ENCODE measurements at places on chromosomes 11 and 22.

DNA sequence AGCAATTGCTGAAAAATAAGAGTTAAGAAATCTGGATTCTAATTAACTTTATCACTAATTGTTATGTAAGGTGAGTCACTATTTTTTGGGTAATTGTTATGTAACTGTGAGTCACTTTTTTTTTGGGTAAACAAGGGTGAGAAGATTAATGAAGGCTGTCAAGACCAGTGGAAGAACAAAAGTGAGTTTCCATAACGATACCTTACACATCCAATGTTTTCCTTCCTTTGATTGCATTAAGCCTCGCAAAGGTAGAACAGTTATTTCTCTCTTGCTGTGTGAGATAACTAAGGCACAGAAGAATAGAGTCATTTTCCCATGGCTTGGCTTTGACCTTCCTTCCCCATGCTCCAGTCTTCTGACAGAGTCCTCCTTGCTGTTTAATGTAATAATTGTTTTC, 374.7 kb downstream of the DDX10 start:
- DNase-seq: no peak

- DNase-seq: no peak
Observed at GRCh38 chr11:23540101-23540561, 679.9 kb upstream of the CCDC179 start.

DNA sequence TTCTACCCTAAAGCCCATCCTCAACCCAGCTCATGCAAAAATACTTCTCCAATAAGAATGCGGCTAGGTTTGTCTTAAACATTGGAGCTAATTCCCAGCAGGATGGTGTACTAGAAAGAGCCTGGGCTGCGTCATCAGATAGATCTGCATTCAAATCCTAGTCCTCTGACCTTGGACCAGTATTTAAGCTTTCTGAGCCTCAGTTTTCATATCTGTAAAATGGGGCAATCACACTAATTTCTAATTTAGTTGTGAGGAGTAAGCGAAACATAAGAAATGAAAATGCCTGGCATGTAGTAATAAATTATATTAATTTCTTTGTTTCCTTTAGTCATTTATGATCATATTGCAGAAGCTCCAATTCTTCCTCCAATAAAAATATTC, 32.2 kb upstream of the ACCSL start:
- DNase-seq: no peak

DNA sequence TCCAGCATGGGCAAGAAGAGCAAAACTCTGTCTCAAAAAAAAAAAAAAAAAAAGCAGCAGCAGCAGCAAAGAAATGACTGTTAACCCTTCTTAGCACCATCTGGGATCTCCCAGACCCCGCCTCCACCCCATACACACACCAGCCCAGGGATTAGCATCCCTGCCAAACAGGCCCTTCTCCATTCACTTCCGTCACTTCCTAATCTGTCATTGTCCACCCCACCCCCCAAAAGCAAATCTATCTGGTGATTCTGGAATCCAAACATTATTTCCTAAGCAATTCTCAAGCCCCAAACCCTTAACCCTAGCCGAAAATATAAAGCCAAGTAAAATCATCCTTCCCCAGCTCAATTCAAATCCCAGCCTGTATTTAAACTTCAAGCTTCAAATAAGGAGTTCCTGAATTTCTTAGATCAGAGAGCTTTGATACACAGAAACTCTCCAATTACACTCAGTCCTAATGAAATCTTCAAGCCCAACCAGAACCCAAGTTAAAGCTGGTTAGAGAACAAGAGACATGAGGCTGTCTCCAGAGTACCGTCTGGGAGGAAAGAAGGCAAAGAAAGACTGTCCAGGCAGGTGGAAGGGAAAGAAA, 6.0 kb upstream of the AHNAK start:
- DNase-seq: no peak

DNA sequence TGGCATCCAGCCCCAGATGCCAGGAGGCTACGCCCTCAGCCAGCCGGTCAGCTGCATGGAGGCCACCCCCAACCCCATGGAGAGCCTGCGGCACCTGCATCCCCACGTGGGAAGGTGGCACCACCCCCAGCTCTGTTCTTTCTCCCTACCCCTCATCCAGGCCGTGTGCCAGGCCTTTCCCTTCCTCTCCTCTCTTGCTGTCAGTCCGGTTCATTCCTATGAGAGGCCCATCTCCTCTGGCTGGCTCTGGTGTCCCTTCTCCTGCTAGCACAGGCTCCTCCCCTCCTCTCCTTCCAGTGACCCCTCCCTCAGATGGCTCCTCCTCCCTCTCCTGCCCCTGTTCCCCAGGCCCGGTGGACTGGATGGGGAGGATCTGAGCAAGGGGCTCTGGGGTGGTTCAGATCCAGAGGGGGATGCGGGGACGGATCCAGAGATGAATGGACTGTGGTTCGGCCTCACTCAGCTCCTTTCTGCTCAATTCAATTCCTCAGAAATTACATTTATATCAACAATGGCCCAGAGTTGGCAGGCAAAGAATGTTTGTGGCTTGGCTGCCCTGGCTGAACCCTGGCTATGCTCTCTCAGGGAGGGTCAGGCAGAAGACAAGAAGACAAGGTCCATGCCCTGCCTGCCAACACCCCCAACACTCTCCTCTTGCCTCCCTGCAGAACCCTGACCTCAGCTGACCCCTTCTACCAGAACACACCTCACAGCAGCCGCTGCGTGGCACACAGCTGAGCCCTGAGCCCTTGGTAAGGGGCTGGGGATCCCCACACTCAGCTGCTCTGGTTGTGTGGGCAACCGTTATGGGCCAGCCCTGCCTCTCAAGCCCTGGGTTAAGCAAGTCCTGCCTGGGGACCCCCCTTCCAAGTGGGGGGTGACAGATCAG, 18.5 kb upstream of the LRRC10B start:
- peak; percentile 35 for DNase-seq

- no peak for DNase-seq
Observed at GRCh38 chr11:102544594-102544993, 14.0 kb upstream of the MMP7 start.

DNA sequence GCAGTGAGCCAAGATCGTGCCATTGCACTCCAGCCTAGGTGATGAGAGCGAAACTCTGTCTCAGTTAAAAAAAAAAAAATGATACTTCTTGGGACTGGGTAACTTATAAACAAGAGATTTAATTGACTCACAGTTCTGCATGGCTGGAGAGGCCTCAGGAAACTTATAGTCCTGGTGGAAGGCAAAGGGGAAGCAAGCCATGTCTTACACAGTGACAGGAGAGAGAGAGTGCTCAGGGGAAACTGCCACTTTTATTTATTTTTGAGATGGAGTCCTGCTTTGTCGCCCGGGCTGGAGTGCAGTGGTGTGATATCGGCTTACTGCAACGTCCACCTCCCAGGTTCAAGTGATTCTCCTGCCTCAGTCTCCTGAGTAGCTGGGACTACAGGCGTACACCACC, 8.2 kb downstream of the SDF2L1 start:
- no peak for DNase-seq

DNA sequence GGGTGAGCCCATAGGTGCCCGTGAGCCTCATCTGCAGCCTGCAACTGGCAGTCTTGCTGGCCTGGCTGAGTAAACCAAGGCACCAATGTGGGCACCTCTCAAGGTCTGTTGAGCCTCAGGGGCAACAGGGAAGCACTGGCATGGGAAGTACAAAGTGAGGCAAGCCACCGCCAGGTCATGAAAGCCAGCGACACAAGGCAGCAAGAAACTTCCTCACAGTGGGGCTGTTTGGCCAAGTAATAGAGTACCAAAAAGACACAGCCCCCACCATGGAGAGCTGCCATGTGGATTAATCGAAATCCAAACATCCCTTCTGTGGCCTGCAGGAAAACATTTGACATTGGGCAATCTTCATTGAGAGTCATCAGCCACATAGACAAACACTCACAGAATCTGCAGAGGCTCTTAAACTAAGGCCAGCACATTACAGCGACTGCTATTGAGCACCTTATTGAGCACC, 43.6 kb upstream of the FIBIN start:
- DNase-seq: no peak

DNA sequence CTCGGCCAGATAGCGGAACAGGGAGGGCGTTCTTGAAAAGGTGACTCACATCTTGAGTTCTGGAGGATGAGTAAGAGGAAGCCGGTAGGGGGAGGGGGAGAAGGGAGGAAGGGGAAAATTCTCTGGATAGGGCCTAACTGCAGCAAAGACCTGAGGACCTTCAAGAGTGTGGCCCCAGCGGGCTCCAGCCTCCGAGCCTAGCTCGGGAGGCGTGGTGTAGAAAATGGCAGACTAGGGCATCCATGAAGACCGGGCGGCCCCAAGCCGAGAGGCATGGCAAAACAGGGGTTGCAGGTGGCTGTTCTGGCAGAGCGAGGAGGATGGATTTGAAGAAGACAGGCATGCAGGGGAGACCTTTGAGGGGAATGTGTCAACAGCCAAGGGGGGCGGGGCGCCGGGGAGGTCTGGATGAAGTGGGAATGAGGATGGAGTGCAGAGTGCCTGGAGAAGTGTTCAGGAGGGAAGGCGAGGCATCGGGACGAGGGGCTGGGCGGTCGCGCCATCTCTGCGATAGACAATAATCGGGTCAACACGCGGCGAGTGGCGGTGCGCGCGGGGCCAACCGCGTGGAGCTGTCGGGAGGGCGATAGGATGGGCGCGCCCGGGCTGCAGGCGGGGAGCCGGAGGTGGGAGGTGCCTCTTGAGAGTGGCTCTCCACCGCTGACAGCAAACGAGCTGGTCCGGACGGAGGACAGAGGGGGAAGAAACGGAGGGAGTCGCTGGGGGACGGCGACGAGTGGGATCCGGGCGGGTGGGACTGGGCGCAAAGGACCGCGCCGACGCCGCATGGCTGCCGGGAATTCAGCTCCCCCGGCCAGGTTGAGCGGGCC, 40.0 kb upstream of the CREB3L1 start:
- peak; percentile 29 for DNase-seq

- no peak for DNase-seq
Observed at GRCh38 chr11:116696381-116696941, 76.3 kb downstream of the BUD13 start.

GRCh38 chr11:68688881-68689280, 4.5 kb downstream of the GAL start:
- DNase-seq: no peak

DNA sequence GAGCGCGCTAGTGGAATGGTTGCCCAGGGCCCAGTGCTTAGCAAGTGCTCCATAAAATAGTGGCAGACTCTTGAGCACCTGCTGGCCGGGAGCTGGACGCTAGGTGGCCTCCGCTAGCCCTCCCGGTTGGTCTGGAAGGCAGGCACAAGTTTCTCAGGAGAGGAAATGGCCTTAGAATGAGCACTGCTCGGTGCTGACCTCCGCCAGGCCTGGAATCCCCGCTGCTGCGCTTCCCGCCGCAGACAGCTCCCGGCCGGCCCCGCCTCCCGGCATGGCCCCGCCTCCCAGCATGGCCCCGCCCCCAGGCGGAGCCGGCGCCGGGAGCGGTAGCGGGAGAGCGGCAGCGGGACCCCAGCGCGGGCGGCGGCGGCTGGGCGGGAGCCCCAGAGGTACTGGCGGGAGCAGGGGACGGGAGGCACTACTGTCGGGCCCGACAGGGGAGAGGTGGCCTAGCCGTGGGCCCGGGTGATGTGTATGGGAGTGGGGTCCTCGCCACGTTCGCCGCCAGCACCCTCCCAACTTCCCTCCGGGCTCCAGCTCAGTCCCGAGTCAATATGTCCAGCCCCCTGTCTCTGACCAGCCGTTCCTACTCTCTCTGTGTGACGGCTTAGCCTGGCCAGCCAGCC, at the start of gene SIPA1:
Gene SIPA1 (plus strand): TSS at position 308 of the 626 bp plus-strand sequence. CDS start 2,821 bp downstream, outside the sequence.
- DNase-seq: peak; percentile 76

DNA sequence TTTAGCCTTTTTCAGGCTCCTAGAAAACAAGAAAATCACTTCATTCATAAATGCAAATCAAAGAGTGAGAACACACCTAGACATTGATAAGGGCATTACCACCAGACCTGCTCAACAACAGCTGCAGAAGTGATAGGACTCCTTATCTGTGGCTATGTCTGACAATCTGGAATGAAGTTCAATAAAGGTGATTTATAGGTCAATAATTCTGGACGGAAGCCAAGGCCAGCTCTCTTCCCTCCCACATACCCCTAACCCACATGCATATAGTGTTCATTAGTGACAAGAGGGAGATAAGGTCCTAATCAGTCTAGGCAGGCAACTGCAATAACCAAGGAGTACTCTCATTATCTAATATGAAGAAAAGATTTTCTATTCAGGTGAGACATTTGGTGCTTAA, 111.3 kb downstream of the ETS1 start:
- DNase-seq: no peak

DNA sequence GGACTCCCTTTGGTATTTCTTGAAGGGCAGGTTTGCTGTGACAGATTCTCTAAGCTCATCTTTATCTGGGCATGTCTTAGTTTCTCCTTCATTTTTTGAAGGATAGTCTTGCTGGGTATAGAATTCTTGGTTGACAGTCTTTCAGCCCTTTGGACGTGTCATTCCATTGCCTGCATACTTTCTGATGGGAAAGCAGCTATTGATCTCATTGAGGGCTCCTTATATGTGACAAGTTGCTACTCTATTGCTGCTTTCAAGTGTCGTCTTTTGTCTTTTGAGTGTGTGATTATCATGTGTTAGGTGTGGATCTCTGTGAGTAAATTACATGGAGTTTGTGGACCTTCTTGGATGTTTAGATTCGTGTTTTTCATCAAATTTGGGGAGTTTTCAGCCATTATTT, 21.9 kb downstream of the IGHMBP2 start:
- DNase-seq: no peak

DNA sequence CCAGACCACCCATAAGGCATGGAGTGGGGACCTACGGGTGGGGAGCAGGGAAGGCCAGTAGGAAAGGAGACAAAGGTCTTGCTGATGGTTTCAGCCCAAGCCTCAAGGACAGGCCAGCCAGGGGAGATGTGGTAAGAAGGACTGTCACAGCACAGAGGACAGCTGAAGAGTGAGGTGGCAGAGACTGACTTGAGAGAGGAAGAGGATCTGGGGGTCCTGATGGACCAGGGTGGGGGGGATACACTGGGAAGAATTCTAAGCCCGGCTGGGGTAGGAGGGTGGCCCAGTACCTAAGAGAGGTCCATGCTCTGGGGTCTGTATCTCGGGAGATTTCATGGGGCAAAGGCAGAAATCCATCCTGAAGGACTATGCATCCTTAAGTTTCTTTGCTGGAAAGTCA, 66.1 kb upstream of the THY1 start:
- DNase-seq: peak; percentile 2

GRCh38 chr22:38415561-38416321, 39.3 kb downstream of the KCNJ4 start:
- peak; percentile 52 for DNase-seq

GRCh38 chr22:41364955-41365354, 16.8 kb upstream of the TEF start:
- DNase-seq: no peak

DNA sequence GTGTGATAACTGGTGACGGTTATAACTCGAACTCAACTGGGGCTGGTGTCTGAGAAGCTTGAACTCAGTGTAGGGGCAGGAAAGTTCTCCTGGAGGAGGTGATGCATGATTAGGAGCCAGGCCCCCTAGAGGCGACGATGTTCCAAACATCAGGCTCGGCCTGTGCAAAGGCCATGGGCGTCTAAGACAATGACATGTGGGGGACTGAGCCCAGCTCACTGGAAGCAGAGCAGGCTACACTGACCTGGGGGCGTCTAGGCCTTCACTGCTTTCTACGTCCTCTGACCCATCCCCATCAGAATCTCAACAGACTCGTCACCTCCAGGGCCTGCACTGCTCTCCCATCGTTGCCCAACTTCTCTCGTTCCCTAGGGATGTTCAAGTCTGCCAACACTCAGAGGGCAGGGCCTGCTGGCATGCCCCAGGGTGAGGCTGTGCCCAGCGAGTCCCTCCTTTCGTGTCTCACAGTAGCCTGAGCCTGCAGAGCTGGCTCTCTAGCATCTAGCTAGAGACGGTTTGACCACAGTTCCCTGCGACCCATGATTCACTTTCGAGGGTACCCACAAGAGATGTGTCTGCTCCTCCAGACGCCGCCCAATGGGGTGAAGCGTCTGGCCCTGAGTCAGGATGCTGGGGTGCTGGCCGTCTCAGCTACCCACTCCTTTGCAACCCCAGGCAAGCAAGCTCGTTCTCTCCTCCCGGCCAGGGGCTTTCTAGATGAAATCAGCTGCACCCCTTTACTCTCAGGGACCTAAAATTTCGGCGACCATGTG, 1.1 kb upstream of the ATG16L2 start:
- DNase-seq: peak; percentile 70

All from BE2C (cell line).